ENCODE measurements at places on chromosomes 4 and X. TPM values are rescaled to one million over a fixed set of nuclear protein-coding genes. Genes with fewer than 3 reads are reported as not detected.

TLR7 gene
- 25.2 TPM for total RNA-seq

BEX1 gene
- total RNA-seq = not detected

SPATA18 gene
- total RNA-seq = 3.5 TPM

USP17L11 gene
- total RNA-seq = 0.28 TPM

SASH3 gene
- total RNA-seq = 191 TPM

MAGEB6B gene
- not detected for total RNA-seq

STPG2 gene
- 0.13 TPM for total RNA-seq

MAGEA12 gene
- total RNA-seq = not detected

CEP135 gene
- total RNA-seq = 10.4 TPM

AMOT gene
- 12.5 TPM for total RNA-seq

SLC49A3 gene
- 0.74 TPM for total RNA-seq

PLK4 gene
- total RNA-seq = 34.7 TPM

MTNR1A gene
- total RNA-seq = not detected

GYG2 gene
- total RNA-seq = 0.05 TPM

TMEM150C gene
- total RNA-seq = 0.13 TPM

IQCM gene
- total RNA-seq = not detected

SPANXN4 gene
- not detected for total RNA-seq

GAGE12F gene
- total RNA-seq = 0.72 TPM
